Motor neuron (in vitro differentiated cells): ENCODE measurements at places on chromosomes 2 and 18. TPM values are rescaled to one million over a fixed set of nuclear protein-coding genes. Genes with fewer than 3 reads are reported as not detected.

The ZC3H8 gene
- 21.0 and 24.5 TPM in 2 replicates for total RNA-seq

The GPR35 gene
- total RNA-seq: 0.31 and 0.38 TPM in 2 replicates

The STK39 gene
- 27.8 and 30.9 TPM in 2 replicates for total RNA-seq

The HOXD13 gene
- 0.10 and 0.23 TPM in 2 replicates for total RNA-seq

The FOXI3 gene
- 0.58 and 0.67 TPM in 2 replicates for total RNA-seq

The MIB1 gene
- 45.1 and 46.6 TPM in 2 replicates for total RNA-seq

- ATAC-seq: peak; percentile 73
Measured at GRCh38 chr2:161995553-161996016, 78.4 kb downstream of the DPP4 start.

- no peak for ATAC-seq
Measured at GRCh38 chr2:168453404-168453803, 2.7 kb upstream of the CERS6 start.

DNA sequence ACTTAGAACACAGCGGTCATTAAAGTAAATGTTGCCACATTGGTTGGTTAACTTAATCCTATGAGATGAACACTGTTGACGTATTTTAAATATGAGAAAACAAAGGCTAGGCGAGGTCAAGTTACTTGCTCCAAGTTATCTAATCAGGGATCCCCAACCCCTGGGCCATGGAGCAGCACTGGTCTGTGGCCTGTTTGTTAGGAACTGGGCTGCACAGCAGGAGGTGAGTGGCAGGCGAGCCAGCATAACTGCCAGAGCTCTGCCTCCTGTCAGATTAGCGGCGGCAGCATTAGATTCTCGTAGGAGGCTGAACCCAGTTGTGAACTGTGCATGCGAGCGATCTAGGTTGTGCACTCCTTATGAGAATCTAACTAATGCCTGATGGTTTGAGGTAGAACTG lies 878.9 kb downstream of the CPS1 start:
- ATAC-seq: no peak

GRCh38 chr2:70388128-70388527 lies 86.3 kb upstream of the FAM136A start:
- no peak for ATAC-seq

GRCh38 chr2:194319222-194319992 lies 1337.6 kb upstream of the SLC39A10 start:
- no peak for ATAC-seq

- ATAC-seq: no peak
Measured at GRCh38 chr2:37457401-37457901, 113.0 kb downstream of the QPCT start.

- ATAC-seq: no peak
Measured at GRCh38 chr2:217645896-217646295, 356.9 kb downstream of the TNS1 start.

DNA sequence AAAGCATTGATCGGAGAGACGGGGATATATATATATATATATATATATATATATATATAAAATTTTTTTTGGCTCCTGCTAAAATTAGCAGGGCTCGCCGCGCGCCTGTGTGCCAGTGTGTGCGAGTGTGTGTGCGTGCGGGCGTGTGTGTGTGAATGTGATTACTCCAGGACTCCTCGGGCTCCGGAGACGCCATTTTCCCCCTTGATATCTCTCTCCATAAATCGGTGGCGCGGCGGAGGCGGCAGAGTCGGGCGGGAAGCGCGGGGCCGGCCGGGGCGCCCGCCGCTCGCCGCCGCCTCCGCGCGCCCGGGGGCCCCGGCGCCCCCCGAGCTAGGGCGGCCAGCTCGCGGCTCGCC lies 795 bp upstream of the SETBP1 start:
- peak; percentile 17 for ATAC-seq

DNA sequence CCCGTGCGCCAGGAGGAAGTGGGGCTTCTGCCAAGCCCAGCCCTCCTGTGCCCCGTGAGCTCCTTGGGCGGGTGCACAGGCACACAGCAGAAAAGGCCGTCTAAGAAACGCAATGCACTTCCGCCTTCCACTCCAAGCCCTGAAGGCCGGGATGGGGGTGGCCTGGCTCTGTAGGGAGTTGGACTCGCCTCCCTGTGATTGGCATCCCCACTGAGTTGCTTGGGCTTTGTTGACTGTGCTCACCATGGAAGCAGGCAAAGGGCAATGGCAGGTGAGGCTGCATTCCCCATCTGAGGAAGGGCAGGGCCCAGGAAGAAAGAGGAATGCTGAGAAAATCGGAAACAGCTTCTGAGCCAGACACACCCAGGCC lies 66.8 kb downstream of the CRACDL start:
- no peak for ATAC-seq

DNA sequence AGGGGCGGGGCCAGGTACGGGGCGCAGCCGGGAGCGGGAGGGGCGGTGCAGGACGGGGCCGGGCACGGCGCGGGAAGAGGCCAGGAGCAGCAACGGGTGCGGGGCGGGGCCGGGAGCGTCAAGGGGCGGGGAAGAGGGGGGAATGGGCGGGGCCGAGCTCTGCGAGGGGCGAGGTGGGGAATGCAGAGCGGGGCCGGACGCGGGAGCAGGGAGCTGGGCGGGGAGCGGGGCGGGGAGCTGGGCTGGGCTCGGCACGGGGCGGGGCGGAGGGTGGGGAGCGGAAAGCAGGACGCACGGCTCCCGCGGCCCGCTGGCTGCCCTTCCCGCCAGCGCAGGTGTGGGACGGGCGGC lies at the start of gene IMPA2:
TSS of gene IMPA2 (plus strand) at position 316 of the 351 bp plus-strand sequence. CDS start 163 bp downstream, outside the sequence.
- no peak for ATAC-seq

- no peak for ATAC-seq
Measured at GRCh38 chr2:168328421-168328820, 81.0 kb upstream of the STK39 start.

GRCh38 chr18:49874238-49874637 lies 60.9 kb upstream of the ACAA2 start:
- no peak for ATAC-seq

DNA sequence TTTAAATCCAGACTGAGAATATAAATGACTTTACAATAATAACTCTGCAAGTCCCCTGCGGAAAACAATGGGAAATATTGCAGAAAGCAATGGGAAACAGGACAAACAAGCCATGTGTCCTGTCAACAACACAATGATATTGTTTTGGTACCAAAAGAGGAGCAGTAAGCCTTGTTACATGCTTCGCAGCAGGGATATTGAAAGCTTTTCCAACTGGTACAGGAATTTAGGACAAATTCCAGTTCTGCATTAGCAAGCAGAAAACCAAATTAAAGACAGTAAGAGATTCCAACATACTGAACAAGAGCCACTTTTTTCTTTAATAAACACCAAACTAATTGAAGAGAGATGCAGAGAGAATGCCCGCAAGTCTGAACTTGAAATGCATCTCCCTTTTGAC lies 30.0 kb downstream of the FRZB start:
- ATAC-seq: no peak

DNA sequence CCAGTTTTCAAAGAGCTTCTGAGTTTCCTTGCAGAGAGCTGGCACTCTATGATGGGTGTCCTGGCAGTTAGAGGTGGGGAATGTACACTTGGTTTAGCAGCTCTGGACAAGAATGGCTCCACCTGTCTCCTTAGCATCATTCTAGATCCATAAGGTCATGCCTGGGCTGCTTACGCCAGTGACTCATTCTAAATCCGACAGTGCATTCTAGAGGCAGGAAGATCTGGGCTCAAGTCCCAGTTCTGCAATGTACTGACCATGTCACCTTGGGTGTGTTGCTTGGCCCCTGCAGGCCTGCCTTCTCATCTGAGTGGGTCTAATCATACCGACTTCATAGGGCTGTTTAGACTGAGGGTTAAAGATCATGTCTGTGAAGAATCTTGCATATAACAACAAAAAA lies 46.5 kb downstream of the PTGR3 start:
- peak; percentile 89 for ATAC-seq

- no peak for ATAC-seq
Measured at GRCh38 chr2:216006164-216006663, 7.1 kb downstream of the MREG start.

DNA sequence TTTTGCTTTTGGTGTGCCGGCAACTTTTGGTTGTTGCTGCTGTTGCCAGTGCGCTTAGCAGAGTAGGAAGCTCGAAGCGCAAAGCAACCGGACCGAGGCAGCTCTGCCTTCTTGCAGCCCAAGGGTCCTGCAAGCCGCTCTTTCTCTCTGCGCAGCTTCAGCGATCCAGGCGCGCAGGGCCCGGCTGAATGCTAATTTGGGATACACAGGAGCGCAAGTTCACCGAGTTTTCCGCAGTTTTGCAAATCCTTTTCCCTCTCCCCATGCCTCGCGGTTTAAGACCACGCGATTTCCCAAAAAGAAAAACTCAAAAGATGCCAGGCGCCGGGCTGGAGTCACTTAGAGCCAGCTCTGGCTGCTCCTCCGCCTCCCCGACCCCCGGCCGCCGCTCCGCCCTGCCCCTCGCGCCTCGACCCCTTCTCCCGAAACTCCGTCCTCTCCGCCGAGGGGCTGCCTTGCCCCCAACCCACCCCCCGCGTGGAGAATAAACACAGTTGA lies 13.5 kb upstream of the SIX3 start:
- no peak for ATAC-seq

DNA sequence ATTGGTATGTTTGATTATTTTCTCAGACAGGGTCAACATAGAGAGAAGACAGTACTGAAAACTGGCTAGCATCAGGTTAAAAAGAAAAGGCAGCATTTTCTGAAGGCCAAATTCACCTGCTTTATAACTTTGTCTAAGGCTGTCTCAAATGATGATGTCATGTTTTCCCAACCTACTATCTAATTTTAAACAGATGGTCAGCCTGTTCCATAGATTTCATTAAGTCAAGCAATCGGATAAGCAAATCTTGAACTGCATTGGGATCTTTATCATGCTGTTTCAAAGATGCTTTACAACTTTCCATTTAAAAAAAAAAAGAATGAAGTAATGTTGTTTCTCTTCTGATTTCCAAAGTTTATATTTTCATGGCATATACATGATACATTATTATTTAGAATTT lies 56.3 kb upstream of the SPOPL start:
- no peak for ATAC-seq

- no peak for ATAC-seq
Measured at GRCh38 chr2:172655091-172655837, 80.4 kb upstream of the RAPGEF4 start.
